Stimulated activated CD4-positive, alpha-beta T cell treated with anti-CD3 and anti-CD28 coated beads, Interleukin-1b, Interleukin-23, amount 100 ng/mL, for 4 hours (primary cell): ENCODE measurements at places on chromosomes 12 and 14.

DNA sequence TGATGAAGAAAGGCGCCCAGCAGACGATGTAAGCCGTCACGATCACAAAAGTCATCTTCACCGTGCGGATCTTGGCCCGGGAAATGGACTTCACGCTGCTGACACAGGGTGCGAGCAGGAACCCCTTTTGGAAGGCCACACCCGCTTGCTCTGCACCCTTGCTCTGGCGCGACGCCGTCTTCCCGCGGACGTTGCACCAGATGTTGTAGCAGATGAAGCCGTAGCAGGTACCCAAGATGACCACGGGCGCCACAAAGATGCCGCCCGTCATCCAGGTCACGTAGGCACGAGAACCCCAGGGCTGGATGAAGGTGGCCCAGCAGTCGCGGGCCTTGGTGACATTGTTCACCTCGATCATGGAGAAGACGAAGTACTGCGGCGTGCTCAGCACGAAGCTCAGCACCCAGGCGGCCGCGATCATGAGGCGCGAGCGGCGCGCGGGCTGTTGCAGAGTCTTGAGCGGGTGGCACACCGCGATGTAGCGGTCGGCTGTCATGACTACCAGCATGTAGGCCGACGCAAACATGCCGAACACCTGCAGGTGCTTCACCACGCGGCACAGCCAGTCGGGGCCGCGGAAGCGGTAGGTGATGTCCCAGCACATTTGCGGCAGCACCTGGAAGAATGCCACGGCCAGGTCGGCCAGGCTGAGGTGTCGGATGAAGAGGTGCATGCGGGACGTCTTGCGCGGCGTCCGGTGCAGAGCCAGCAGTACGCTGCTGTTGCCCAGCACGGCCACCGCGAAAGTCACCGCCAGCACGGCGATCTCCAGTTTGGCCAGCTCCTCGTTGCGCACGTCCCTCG lies 890 bp downstream of the AVPR1A start:
- DNase-seq: no peak

- DNase-seq: no peak
These were observed 3.2 kb downstream of the CD69 start for GRCh38 chr12:9757433-9758025.

DNA sequence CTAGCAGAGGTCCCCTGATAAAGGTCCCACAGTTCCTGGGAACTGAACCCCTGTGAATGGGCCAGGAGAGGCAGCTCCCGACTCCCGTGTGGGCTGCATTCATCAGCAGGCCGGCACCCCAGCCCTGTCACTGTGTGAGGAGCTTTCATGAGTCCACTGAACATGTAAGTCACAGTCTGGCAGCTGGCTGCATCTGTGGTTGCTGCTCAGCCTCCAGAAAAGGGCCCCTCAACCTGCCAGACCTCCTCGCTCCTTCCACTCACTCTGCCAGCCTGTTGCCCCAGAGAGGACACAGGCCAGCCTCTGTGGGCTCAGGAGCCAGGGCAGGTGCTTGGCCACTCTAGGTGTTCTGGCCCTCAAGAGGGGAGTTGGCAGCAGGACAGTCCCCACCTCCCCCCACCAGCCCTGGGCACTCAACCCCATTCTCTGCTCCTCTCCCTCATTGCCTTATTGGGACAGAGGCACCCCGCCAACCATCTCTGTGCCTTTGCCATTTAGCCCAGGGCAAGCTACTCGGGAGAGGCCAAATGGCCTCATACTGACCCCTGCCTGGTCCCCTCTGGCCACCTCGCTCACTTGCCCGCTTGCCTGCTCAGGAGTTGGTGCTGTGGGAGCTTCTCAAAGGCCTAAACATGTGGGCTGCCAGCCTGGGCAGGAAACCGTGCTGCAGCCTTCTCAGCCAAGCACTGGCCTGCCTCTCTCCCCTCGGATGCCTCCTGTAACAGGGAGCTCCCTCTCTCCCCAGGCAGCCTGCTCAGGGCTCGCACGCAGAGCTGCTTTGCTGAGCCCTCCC lies 1.9 kb downstream of the RTL1 start:
- DNase-seq: no peak

DNA sequence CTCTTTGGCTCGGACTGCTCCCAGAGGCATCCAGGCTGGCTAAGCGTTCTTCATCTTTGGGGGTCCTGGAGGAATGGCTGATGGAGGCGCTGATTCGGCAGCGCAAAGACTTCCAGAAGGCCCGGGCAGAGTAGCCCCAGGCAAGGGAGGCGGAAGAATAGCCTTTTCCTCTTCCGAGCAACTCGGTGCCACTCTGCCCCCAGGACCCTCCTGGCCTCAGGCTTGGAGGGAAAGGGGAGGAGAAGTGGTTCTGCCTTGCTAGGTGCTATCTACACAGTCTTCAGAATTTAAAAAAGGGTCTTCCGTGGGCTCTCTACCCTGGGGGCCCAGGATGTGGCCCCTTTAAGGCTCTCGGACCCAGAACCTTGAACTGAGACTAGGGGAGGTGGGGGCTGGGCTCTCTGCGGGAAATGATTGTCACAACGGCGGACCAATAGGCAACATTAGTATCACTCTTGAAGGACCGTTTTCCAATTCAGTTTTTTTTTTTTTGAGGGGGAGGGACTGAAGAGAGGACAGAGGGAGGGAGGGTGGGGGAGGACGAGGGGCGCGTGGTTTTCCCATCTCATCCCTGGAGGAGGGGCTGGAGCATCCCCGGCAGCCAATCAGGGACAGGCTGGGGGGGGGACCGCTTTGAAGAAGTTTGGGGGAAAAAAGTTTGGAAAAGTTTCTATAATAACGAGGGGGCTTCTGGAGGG lies at the start of gene NFATC4:
NFATC4 (plus strand) TSS at position 671 of the 698 bp plus-strand sequence. CDS start 157 bp downstream, outside the sequence.
- DNase-seq: no peak

- DNase-seq: peak; percentile 84
These were observed 44.8 kb upstream of the GZMB start for GRCh38 chr14:24678801-24679247.

DNA sequence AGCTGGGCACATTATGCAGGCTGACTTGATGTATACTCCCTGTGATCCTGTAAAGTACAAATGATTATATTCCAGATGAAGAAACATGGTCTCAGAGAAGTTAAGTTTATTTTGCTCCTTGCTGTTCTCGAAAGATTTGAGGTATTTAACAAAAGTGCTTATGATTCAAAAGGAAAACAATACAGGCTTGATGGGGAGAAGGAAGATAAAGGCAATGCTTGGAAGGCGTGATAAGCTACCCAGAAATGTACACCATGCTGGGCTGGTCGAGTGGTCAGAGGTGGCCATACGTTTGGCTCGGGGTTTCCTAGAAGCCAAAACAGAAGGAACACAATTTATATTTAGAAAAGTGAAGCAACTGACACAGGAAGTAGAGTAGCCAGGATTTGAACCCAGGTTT lies 201.0 kb downstream of the KTN1 start:
- DNase-seq: no peak
